ENCODE measurements at places on chromosomes 2 and 18. TPM values are rescaled to one million over a fixed set of nuclear protein-coding genes. Genes with fewer than 3 reads are reported as not detected.

Gene KATNAL2
- 10.0 TPM for total RNA-seq

Gene CDK15
- total RNA-seq, result 0.90 TPM

Gene RUFY4
- total RNA-seq, result not detected

Gene PPP1R1C
- 2.0 TPM for total RNA-seq

Gene AQP12B
- not detected for total RNA-seq

Gene SCYGR4
- not detected for total RNA-seq

Gene SERPINB12
- total RNA-seq, result not detected

Gene SNTG2
- total RNA-seq, result not detected

Gene IL36G
- total RNA-seq, result not detected

Gene OSR1
- not detected for total RNA-seq

Gene PXDN
- total RNA-seq, result 3.1 TPM

All from SK-MEL-5 (cell line).